Stimulated activated CD4-positive, alpha-beta T cell treated with anti-CD3 and anti-CD28 coated beads, Interleukin-1b, Interleukin-23, amount 100 ng/mL, for 4 hours (primary cell): ENCODE measurements at places on chromosomes 7 and 10.

- DNase-seq: no peak
Measured at GRCh38 chr10:93493162-93493561, 3.2 kb upstream of the CEP55 start.

DNA sequence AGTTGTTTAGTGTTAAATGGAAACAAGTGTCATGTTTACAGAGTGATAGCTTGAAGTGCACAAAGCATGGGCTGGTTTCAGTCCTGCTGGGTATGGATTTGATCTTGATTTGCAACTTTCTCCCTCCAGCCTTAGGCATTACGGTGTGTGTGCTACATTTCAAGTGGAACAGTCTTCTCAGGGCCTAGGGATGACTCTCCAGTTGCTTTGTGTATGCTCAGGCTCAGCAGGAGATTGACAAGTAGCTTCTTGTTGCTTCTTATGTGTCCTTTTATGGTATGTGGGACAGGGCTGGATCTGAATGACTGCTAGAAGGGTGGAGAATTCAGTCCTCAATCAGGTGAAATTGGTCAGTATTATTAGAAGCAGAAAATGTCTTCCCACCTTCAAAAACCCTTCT lies 51.3 kb upstream of the PLEKHA1 start:
- no peak for DNase-seq

DNA sequence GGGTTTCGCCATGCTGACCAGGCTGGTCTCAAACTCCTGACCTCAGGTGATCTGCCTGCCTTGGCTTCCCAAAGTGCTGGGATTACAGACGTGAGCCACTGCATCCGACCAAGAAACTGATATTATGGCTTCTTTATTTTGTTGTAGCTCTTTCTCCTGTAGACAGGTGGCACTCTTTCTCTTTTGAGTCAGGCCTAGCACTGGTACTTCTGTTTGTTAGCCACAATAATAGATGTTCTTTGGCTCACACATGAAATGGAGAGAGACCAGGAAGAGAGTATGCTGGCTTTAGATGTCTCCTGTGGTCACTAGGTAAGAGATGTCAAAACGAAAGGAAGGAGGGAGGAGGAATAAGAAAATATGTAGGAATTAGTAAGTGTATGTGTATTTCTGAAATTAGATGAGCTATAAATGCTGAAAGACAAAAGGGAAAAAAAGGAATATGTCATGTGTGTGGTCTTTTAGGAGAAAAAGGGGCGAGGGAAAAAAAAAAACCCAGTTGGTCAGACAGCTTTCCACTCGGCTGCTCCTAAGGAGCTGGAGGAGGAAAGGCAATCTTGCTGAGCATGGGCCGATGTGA lies 78.7 kb downstream of the CLEC2L start:
- DNase-seq: no peak

- DNase-seq: no peak
Measured at GRCh38 chr10:79306644-79307220, 40.5 kb upstream of the PPIF start.

DNA sequence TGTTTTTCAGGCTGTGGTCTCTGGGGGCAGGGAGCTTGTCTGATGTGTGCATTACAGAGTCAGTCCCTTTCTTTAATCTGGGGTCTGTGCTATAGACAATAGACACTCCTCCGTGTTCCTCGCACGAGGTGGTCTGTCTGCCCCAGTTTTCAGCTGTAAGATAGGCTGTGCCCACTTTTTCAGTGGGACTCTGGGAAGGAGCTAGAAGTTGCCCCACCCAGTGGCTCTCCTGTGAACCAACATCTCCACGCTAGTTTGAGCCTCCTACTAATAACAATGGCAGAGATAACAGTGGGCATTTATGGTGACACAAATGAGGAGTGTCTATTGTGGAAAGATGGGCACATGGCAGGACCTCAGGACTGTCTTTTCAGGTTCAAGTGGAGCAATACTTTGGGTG lies 44.0 kb downstream of the ADRB1 start:
- no peak for DNase-seq

GRCh38 chr10:22931948-22932347 lies 4.1 kb downstream of the ARMC3 start:
- DNase-seq: no peak

DNA sequence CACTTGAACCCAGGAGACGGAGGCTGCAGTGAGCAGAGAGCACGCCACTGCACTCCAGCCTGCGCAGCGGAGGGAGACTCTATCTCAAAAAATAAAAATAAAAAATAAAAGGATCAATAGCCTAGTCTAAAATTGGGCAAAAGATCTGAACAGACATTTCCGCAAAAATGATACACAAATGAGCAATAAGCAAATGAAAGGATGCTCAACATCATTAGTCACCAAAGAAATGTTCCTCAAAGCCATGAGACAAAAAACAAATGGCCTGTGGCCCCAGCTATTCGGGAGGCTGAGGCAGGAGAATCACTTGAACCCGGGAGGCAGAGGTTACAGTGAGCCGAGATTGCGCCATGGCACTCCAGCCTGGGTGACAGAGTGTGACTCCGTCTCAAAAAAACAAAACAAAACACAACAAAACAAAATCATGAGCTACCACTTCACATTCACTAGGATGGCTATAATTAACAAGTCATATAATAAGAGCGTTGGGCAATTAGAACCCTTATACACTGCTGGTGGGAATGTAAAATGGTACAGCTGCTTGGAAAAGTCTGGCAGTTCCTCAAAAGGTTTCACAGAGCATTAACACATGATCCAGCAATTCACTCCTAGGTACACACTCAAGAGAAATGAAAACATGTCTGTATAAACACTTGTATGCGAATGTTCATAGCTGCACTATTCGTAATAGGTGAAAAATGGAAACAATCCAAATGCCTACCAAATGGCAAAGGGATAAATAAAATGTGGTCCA lies 3.1 kb downstream of the DAGLB start:
- no peak for DNase-seq

DNA sequence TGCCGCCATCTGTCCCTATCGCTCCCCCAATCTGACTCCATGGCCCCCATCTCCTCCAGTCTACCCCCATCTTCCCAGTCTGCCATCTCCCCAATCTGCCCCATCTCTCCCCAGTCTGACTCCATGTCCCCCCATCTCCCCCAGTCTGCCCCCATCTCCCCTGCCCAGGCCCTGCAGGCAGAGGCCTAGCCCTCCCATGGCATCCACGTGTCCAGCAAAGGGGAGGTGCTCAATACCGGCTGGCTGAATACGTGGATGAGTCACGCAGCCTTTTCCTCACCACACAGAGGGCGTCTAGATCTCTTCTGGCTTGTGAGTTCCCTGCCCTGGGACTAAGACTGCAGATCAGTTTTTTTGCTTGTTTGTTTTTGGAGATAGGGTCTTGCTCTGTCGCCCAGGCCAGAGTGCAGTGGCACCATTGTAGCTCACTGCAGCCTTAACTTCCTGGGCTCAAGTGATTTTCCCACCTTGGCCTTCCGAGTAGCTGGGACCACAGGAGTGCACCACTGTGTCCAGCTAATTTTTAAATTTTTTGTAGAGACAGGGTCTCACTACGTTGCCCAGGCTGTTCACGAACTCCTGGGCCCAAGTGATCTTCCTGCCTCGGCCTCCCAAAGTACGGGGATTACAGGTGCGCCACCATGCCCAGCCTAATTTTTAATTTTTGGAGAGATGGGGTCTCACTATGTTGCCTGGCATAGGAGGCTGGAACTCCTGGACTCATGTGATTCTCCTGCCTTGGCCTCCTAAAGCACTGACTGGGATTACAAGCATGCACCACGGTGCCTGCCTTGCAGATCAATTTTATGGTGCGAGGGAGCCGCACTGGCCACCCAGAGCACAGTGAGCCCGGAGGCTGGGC lies 15.3 kb upstream of the GPR146 start:
- DNase-seq: peak; percentile 39

DNA sequence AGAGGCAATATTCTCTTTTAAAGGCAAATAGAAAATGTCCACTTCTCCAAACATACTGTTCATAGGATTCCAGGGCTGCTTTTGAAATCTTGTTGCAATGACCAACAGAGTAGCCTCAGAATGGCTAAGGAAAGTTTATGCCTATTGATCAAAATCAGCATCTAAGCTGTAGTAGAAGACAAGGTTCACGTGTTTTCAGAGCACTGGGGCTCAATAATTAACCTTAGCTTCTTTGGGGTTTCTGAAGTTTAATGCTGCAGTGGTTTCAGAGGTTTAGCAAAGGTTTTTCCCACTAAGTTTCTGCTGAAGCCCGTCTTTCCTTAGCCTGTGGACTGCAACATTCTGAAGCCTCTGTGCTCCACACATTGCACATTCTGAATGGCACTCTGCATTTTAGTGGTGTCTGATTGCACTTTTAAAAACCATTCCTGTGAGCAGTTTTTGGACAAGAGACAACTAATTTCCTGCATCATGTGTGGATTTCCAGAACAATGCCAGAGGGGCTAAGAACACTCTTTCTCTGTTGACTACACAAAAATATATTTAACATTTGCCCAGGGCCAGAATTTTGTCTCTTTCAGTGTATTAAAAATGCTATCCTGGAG lies 342.5 kb downstream of the PTEN start:
- no peak for DNase-seq

DNA sequence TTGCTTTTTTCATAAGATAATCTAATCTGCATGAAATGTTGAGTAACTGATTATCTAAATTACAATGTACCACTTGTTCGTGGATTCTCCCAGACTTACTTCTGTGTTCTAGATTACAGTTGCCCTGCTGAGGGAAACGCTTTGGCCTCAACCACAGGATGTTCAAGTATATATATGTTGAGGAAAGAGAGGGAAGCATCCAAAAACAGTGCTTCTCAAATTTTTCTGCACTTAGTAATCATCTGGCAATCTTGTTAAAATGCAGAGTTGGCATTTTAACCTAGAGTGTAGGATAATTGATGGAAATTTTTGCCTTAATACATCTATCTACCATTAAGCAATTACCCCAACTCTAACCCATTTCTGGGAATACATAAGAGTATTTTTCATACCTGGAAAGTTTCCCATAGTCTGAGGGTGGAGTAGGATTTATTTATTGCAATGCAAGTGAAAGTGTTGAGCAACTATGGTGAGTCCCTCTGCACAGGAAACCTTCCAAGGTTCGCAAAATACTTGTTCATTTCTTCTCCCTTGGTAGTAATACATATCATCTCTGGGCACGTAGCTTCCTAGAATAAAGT lies 59.6 kb upstream of the C1GALT1 start:
- DNase-seq: no peak

DNA sequence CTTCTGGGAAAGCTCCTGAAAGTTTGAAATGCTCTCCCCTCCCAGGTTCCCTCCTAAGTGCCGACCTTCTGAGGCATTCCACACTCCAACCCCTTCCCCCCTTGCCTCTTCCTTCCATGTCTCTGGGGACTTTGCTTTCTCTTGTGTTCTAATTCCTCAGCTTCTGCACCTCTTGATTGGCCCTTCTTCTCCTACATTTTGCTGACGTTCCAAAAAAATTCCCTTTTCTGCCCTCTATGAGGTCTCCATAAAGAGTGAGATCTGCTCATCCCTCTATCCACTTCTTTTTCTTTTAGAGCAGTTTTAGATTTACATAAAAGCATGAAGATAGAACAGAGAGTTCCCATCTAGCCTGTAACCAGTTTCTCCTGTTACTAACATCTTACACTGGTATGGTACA lies 22.3 kb downstream of the FOXI2 start:
- no peak for DNase-seq

- DNase-seq: no peak
Measured at GRCh38 chr7:108406222-108406890, 49.9 kb downstream of the NRCAM start.

DNA sequence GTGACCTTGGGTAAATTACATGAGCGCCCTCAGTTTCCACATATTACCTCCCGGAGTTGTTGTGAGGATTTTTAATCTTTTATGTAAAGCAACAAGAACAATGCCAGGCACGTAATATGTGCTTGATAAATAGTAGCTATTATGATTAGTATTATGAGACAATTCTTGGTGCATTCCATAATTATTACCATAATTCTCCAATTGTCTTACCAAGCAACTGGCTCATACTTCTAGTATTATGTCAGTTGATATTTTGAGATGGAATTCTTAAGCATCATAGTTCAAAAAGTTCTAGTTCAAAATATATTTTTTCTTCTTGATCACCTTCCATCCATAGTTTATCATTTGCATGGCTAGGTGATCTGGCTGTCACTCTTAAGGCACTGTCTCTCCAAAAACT lies 259.0 kb downstream of the BBS9 start:
- DNase-seq: no peak

GRCh38 chr7:127486654-127487053 lies 94.1 kb upstream of the ZNF800 start:
- DNase-seq: no peak

DNA sequence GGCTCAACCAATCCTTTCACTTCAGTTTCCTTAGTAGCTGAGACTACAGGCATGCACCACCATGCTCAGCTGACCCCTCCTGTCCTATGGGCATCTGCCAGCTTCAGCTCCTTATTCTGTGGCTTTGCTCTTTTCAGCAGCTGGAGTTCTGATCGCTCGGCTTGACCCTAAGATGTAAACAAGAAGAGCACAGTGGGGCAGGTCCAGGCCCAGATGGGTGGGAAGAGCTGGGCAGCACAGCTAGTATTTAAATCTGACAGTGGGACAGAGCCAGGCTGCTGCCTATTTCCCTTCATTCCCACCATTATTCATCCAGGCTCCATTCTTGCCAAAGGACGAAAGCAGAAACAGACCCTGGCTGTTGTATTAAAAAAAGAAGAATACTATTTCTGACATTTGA lies 494.9 kb upstream of the PODXL start:
- DNase-seq: no peak
